ENCODE measurements at places on chromosomes 12 and 14. TPM values are rescaled to one million over a fixed set of nuclear protein-coding genes. Genes with fewer than 3 reads are reported as not detected.
A peak's percentile ranks its signal among the peaks of the same experiment; 100 is the strongest.

B4GALNT3 gene
- total RNA-seq = 2.4 TPM

CIDEB gene
- 9.7 TPM for total RNA-seq

- no peak for DNase-seq
Measured at GRCh38 chr14:51897791-51898355, 37.5 kb downstream of the GNG2 start.

DNA sequence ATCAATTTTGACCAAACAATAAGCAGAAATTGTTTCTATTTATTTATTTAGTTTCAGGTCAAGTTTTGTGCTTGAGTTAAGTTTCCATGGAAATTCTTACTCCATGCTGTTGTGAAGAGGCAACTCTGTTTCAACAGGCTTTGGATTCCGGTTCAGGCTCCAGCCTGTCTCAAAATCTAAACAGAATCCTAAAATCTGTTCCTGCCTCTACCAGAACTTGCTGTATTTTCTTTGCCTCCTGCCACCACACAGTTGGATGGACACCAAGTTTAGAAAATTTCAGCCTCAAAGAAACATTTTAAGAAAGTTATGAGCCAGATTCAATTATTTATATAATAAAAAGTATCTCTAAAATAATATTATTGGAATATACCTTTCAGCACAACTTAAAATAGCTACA, 330.9 kb downstream of the FOXG1 start:
- no peak for DNase-seq

GRCh38 chr12:44317651-44318126, 481.8 kb downstream of the TMEM117 start:
- DNase-seq = no peak

DNA sequence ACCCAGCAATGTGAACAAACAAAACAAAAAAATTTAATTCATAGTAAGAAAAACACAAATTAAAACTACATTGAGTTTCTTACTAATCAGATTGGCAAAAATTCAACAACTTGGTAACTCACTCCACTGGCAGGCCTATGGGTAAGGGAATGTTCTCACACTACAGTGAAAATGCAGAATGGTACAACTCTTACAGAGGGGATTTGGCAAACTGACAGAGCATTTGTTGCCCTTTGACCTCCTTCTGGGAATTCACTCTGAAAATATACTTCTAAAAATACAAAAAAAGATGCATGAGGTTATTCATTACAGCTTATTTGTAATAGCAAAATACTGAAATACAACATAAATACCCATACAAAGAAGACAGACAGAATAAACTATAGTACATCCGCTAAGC, 32.8 kb downstream of the ABCD2 start:
- no peak for DNase-seq

- DNase-seq = peak; percentile 72
Measured at GRCh38 chr14:75279153-75279762, 630 bp downstream of the FOS start.

FAM181A gene
- 0.48 TPM for total RNA-seq

RPL10L gene
- not detected for total RNA-seq

GRCh38 chr14:103629503-103630121, 601 bp downstream of the KLC1 start:
- peak; percentile 51 for DNase-seq

DNA sequence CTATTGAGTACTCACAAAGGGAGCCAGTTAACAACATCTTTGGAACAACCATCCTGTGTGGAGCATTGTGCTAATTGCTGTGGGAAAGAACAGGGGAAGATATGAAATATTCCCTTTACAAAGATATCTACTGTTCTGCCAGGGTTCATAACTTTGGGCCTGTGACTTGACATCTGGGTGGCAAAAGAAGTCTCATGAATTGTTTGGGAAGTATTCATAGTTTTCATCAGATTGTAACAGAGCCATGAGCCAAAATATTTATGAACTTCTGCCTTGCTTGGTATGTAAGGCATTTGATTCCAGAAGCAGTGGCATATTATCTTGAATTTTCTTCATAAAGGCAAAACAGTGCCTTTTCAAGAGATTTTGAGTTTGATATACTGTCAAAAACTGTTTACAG, 816.2 kb downstream of the DIO2 start:
- DNase-seq = no peak

- no peak for DNase-seq
Measured at GRCh38 chr14:100710391-100710790, 16.3 kb upstream of the DLK1 start.

PTMS gene
- 853 TPM for total RNA-seq
